ENCODE measurements at places on chromosomes 5 and 9. TPM values are rescaled to one million over a fixed set of nuclear protein-coding genes. Genes with fewer than 3 reads are reported as not detected.

The LARP1 gene
- total RNA-seq, result 200 TPM

The ZNG1F gene
- total RNA-seq, result 11.5 TPM

- H3K36me3 ChIP-seq, result no peaks in the 10 kb centered on the region
- DNase-seq, result no peak
- H3K4me1 ChIP-seq, result peaks cover 6% of the 10 kb centered on the region
- no peaks in the 10 kb centered on the region for H3K27me3 ChIP-seq
- H3K27ac ChIP-seq, result no peak overlapping the region
Observed at GRCh38 chr5:96856371-96856770, 19.9 kb upstream of the ERAP2 start.

DNA sequence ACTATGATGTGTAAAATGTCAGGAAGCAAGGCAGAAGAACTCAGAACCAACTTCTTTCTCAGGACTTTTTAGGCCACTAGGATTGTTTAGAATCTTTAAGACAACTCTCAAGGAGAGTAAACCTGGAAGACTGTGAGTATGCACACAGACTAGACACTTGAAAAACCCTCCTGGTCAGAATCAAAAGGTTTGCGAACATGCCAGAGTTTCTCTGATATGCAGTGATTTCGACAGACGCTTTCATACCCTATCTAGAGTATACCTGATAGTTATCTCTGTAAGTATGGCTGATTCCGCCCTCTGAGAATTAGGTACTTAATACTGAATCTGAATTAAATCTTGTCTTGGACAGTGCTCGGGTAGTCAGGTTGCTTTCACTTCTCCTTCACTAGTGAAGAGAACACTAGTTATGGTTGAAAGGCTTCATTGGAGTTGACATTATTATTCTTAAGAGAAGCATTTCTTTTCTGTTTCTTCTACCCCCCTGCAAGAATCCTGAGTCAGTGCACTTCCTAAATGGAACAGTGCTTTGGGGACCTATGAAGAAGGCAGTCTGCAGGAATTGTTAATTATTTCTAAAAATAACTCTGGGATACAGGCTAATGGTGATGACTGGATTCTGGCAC is 158.1 kb downstream of the HACD4 start:
- DNase-seq, result no peak
- no peak overlapping the region for H3K4me3 ChIP-seq
- no peaks in the 10 kb centered on the region for H3K27me3 ChIP-seq
- peaks cover 8% of the 10 kb centered on the region for H3K4me1 ChIP-seq
- H3K27ac ChIP-seq, result no peak overlapping the region

DNA sequence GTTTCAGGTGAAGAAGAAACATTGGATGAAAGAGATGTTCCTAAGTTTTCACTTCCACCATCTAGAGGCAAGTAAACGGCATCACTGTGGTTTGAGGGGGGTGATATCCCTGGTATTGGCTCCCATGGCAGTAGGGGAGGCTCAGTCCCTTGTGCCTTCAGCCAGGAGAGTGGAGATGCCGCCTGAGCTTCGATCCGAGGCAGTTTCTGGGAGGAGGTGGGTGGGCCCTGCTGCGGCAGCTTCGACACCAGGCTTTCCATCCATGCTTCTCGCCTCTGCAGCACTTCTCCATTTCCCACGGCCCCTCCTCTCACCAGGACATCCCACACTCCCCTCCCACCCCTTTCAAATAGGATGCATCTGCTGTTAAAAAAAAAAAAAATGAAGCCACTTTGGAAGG is 258.3 kb downstream of the GADD45G start:
- no peaks in the 10 kb centered on the region for H3K27me3 ChIP-seq
- H3K36me3 ChIP-seq, result no peaks in the 10 kb centered on the region
- H3K27ac ChIP-seq, result no peak overlapping the region
- DNase-seq, result no peak

GRCh38 chr9:137088121-137088520 is 1.3 kb downstream of the MAN1B1 start:
- no peak overlapping the region for H3K27ac ChIP-seq
- H3K4me3 ChIP-seq, result peak overlapping the region; percentile 83
- peaks cover 6% of the 10 kb centered on the region for H3K36me3 ChIP-seq
- H3K4me1 ChIP-seq, result peaks cover 36% of the 10 kb centered on the region
- DNase-seq, result no peak
- H3K27me3 ChIP-seq, result no peaks in the 10 kb centered on the region
